ENCODE measurements at places on chromosomes 5 and 9.

GRCh38 chr9:22084336-22085035 is 75.4 kb upstream of the CDKN2B start:
- no peak for DNase-seq

GRCh38 chr9:119810645-119811429 is 441.6 kb upstream of the BRINP1 start:
- no peak for DNase-seq

DNA sequence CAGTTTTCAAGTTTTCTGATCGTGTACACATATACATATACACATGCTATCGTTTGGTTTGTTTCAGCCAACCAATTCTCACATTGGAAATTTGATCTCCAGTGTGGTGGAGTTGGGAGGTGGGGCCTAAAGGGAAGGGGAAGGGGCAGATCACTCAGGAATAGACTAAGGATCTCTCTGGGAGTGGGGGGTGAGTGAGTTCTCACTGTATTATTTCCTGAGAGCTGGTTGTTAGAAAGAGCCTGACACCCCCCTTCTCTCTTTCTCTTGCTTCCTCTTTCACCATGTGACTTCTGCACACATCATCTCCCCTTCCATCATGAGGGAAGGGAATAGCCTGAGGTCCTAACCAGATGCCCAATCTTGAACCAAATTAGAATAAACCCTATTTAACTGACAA is 551.7 kb downstream of the MAT2B start:
- no peak for DNase-seq

DNA sequence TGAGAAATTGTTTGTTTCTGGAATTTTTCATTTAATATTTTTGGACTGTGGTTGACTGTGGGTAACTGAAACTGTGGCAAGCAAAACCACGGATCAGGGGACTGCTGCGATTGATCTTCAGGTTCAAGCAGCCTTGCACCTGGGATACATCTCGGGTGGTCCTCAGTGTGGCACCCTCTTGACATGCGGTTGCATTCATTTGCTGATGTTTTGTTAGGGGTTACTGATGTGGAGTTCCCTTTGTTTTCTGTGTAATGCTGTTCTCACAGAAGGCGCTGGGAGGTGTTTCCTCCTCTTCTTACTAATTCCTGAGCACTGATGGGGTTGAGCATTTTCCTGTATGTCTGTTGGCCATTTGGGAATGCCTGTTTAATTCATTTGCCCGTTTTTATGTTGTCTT is 60.4 kb downstream of the EHMT1 start:
- no peak for DNase-seq

GRCh38 chr5:167721926-167722440 is 569.5 kb upstream of the WWC1 start:
- no peak for DNase-seq
